ENCODE measurements at places on chromosomes 2 and 18.

DNA sequence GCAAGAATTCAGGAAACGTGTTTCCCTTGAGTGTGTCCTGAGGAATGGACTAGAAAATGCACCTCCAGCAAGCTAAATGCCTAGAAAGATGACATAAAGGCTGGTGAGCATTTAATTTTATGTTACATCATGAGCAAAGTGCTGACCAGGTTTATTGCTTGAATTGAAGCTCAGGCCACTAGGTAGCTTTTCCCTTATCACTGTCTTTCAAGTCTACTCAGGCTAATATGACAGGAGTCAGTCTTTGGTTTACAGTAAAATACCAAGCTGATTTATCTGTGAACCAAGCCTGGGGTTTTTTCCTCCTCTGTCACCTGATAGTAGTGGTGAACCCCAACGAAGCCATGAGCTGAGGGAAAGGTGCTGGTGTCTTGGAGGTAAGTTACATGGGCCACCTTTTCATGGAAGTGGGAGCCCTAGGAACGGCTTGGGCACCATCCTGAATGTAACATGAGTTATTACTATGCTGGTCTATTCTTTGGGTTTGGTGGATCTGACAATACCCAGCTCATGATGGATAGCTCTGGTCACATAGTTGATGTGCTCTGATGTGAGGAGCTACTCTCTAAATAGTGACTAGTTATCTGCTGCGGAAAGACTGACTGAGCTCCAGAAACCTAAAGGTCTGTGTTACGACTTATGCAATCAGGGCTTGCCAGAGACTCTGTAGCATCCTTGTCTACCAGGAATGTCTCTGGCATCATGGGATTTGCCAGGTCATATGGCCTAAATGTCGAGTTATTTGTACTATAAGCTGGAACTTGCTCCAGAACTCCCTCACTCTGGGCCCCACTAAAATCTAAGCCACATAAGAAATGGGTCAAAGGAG is 39.8 kb downstream of the NUP35 start:
- DNase-seq: no peak

GRCh38 chr2:121187982-121188411 is 97.0 kb downstream of the TFCP2L1 start:
- DNase-seq: no peak

- no peak for DNase-seq
Observed at GRCh38 chr2:136122661-136123060, 4.7 kb upstream of the CXCR4 start.

DNA sequence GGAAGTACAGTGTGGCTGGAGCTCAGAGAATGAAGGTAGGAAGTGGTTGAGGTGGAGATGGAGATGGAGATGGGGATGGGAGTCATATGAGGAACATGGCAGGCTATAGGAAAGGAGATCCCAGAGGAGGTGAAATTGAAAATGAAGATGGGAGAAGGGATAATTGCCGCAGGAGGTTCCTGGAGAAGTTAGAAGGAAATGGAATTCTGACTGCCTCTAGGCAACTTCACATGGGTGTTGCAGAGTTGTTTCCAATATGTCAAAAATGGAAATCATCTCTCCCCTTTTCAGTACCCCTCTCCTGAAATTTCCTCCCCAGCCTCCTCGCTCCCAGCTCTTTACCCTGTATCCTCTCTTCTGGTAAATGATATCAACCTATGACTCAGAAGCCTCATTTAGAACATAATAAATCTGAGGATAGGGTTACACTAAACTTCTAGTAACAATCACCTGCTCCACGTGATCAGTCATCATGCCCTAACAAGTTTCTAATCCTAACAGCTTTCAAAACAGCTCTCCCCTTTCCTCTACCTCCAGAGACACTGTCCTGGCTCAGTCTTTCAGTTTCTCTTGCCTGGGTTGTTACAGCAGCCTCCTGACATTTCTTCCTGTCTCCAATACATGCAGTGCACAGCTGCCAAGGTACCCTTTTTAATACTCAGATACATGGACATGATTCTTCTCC is 201.9 kb upstream of the RBMS1 start:
- DNase-seq: no peak

- no peak for DNase-seq
Observed at GRCh38 chr18:3269241-3269913, 7.4 kb downstream of the MYL12B start.

DNA sequence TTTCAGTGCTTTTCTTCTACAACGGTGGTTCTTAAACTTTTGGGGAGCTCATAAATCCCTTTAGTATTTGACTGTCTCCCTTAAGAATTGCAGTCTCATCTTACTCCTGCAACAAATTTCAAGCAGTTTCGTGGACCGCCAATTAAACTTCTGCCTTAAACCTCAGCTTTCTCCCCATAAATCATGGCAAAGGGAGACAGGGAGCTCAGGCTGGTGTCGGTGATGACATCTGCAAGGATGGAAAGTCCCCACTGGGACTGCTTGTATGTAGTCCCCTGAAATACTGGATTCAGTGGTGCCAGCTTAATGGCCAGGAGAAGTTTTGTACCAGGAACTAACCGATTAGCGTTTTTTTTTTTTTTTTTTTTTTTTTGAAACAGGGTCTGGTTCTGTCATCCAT is 148.7 kb upstream of the ITGA6 start:
- DNase-seq: no peak

- DNase-seq: no peak
Observed at GRCh38 chr2:7672027-7672684, 754.9 kb downstream of the RNF144A start.

- DNase-seq: no peak
Observed at GRCh38 chr2:151976945-151977353, 121.9 kb downstream of the CACNB4 start.

DNA sequence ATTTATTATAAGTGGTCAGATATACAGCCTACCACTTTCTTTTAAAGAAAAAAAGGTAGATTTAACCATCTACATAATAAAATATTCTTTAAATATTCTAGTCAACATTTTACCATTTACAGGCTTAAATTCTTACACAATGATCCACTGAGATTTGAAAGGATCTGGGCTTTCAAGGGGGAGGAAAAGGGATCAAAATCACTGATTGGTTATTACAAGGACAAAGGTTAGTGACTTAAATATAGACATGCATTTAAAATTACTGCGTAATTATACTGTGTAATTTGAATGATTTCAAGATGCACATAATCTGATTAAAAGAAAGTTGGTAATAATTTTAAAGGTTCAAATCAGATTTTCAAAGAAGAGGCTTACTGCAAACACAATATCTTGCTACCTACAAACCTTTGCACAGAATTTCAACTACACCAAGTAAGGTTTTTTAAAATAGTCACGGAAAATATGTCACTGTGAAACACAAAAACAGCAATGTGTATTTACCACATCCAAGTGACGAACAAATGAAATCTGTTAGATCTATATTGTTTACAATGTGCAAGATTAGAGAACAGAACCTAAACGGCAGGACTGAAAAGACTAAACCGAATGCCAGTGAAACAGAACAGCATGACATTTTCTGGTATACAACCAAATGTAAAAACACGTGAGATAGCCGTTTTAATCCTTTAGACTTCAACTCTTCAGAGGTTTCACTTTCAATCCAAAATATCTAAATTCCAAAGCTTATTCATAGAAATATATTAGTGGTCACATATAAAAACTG is 40.8 kb downstream of the RTN4 start:
- no peak for DNase-seq

DNA sequence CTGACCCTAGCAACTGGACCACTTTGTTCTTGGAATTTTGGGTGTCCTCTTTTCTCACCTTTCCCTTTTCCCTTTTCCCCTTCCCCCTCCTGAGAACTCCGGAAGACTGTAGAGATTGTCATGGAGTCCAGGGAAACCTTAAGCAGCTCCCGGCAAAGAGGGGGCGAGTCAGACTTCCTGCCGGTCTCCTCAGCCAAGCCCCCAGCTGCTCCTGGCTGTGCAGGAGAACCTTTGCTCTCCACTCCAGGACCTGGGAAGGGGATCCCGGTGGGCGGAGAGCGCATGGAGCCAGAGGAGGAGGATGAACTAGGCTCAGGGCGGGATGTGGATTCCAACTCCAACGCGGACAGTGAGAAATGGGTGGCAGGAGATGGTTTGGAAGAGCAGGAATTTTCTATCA is 20.5 kb downstream of the SETBP1 start:
- no peak for DNase-seq

DNA sequence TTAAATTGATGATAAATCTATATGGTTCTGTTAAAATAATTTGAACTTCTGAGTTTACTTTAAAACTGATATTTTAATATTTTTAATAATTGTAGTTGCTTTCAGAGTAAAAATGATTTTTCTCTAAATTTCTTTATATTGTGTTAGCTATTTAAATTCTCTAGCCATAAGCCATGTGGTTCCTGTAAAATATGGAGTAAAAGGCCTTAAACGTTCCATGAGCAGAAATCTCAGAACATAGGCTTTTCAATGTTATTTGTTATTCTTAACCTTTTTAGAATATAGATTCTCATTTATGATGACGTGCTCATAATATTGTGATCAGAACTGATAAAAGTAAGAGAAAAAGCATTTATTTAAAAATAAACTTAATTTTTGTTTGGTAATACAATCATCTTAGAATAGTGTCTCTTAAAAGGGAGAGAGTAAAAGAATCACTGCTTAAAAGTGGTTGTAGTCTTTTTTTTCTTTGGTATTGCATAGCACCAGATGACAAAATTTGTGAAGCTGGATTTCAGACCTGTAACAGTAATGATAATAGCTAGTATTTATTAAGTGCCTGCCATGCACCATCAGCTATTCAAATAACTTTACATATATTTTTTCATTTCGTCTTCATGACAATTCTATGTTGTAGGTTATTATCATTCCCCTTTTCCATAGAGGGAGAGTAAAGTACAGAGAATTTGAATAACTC is 2.7 kb downstream of the BMPR2 start:
- no peak for DNase-seq

DNA sequence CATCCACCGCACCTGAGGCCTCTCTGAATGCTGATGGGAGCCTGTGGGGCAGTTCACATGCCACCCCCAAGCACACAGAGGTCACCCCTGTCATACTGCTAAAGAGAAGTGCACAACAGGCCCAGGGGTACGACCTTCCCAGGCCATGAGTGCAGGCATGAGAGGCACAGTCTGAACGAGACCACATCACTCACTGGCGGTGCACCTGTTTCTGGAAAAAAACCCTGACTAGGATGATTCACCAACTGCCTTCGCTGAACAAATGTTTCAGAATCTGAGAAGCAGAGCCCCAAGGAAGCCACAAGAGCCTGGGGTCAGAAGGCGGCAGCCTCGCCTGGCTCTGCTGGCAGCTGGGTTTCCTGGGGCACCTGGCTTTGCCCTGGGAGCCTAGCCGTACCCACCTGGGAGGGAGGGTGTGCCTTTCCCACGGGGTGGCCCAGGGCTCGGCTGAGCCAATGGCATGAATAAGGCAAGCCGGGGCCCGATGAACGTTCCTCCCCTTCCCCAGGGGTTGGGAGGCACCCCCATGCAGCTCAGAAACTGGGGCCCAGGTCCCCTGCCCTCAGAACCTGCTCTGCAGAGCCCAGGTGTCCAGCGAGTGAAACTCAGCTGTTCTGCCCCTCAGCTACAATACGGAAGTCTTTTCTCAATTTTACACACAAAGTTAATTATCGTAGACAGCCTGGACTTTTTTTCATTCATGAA is 73.8 kb downstream of the HDAC4 start:
- DNase-seq: no peak

- DNase-seq: peak; percentile 96
Observed at GRCh38 chr2:43221124-43221762, 5.2 kb downstream of the ZFP36L2 start.

DNA sequence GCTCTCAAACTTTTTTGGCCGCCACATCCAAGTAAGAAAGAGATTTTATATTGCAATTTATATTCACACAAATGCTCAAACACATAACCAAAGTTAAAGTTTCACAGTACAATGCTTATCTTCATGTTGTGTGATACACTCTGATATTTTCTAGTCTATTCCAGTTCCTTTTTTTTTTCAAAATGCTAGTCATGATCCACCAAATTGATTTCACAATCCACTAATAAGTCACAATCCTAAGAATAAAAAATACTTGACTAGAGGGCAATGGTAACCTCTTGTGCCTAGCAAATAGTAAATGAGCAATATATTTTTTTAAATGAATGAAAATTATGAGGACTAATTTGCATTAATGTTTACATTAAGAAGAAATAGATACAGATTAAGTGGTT is 5.8 kb upstream of the PTPN4 start:
- no peak for DNase-seq

DNA sequence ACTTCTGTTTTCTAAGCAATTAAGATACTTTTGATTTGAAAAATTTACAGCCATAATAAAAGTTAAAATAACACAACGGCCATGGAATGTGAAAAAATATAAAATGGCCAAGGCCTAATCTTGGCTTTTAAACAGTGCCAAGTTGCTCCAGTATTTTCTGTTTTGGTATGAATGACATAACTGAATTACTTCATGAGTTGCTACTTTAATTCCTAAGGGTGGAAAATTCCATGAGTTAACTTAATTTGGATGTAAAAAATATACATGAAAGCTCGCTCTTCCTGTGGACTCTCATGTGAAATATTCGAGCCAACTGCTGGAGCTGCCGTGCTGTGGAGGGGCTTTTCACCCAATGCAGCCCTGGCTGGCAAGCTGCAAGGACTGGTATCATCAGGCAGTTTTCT is 286.0 kb upstream of the CCDC68 start:
- no peak for DNase-seq

DNA sequence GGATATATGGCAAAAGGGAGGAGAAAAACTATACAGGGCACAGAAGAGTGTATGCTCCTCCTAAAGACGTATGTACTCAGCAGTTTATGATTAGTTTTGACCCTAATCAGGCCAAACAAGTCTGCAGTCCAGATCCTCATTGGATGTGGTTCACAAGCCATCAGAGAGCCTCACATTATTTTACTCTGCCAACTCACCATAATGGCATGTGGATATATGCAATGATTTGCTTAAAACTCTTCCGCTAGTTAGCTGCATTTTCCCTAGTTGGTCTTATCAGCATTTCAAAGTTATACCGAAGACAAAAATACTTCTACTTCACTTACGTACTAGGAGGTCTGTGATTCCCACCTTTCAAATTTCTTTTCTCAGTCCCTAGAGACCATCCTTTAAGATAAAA is 198.4 kb downstream of the CMPK2 start:
- no peak for DNase-seq

DNA sequence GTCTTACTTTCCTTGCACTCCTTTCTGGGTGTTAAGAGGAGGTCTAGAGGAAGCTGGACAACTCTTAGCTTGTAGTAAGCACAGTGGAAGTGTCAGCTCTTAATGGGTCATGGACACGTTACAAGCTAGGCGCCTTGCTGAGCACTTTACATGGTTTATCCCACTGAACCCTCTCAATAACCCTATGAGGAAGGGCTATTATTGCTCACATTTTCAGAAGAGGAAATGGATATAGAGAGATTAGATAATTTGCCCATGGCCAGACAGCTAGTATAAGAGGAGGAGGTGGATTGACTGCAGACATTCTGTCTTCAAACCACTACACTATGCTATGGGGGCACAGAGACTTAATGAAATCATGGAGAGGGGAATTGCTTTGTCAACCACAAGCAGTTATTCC is 8.3 kb upstream of the IL1RN start:
- DNase-seq: no peak

- no peak for DNase-seq
Observed at GRCh38 chr2:166084301-166084700, 43.5 kb downstream of the SCN1A start.

All from AG09319 (cell line).